ENCODE measurements at places on chromosomes 3 and 15.

- no peak for DNase-seq
Measured at GRCh38 chr3:150874666-150875219, 30.5 kb downstream of the MINDY4B start.

GRCh38 chr15:26968806-26969205 lies 2.2 kb upstream of the GABRG3 start:
- no peak for DNase-seq

DNA sequence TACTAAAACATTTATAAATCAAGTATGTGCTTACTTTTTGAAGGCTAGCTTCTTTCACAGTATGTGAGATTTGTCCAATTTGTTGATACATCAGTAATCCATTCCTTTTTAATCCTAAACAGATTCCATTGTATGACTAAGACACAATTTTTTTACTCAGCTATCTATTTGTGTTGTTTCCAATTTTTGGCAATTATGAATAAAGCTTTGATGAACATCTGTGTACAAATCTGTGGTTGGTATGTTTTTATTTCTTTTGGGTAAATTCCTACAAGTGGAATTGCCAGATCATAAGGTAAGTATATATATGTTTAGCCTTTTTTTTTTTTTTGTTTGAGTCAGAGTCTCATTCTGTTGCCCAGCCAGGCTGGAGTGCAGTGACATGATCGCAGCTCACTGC lies 56.2 kb upstream of the VEPH1 start:
- no peak for DNase-seq

DNA sequence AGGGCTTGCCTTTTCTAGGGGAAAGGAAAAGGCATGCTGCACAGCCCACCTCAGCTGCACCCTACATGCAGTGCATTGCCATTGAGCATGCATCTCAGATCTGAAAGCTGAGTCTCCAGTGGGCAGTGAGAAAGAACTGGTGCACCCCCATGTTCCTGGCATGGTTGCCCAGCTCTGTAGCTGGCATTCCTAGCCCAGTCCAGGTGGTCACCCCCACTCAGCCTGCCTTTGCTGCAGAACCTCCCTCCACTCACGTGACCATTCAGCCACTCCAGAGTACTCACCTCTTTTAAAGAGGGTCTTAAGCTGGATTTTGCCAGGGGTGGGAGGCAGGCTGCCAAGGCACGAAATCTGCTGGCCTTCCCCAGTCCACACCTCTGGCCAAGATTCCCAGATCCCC lies 208.6 kb upstream of the TOPAZ1 start:
- DNase-seq, result no peak
